ENCODE measurements at places on chromosomes 4 and X.

DNA sequence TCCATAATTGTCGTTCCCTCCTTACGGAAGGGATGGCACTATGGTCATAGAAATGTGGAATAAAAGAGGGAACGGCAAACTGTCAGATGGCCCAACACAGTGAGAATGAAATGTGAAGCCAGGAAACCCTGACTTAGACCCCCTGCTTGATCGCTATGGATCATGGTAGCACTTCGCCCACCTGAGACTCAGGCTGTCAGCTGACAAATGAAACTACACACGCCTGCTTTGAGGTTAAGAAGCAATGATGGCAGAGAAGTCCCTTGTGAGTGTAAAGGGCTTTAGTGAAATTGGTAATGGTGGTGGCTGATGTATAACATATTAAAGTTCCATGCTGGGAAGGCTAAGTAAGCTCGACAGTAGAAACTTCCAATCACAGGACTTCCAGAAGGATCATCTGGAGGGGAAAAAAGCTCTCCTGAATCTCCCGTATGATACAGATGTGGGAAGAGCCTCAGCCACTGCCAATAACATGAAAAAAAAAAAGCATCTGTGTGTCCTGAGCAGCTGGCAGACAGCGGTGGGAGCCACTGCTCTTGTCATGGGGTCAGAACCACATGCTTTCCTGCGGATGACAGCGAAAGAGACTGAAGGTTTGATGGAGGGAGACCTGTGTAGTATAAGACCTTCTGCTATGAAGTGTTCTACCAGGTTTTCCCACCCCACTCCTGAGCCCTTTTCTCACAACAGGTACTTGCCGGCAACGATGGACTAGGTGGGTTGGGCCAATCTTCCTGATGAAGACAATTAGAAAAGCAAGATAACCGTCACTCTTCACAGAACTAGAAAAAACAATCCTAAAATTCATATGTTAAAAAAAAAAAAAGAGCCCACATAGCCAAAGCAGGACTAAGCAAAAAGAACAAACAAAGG is 107.6 kb downstream of the AFAP1 start:
- DNase-seq: no peak

DNA sequence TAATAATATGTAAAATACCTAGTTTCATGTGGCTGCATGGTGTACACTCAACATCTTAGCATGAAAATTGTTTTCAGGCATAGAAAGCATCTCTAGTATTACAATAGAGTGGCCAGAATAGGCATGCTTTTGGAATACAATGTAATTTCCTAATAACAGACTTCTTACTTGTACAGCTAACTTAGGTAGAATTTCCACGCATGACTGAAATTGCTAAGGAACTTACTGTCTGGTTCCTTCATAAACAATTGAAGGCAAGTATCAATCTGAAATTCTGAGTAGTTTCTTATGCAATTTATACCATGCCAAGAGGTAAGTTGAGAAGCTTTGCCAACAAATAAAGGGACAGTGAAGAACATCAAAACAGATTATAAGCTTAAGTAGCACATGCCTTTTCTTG is 26.7 kb downstream of the SULT1E1 start:
- no peak for DNase-seq

DNA sequence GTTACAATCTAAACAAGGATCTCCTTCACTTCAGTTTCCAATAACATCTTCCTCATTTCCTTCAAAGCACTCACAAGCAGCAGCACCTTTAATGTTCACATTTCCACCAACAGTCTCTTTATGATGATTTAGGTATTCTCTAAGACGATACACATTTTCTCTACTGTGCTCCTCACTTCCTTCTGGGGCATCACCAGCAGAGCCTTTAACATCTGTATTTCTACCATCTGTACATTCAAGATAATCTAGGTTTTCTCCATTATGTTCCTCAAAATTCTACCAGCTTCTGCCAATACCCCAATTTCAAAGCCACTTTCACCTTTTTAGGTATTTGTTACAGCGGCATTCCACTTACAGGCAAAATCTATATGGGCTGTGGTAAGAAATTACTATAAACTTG is 80.6 kb downstream of the FBXW7 start:
- no peak for DNase-seq

DNA sequence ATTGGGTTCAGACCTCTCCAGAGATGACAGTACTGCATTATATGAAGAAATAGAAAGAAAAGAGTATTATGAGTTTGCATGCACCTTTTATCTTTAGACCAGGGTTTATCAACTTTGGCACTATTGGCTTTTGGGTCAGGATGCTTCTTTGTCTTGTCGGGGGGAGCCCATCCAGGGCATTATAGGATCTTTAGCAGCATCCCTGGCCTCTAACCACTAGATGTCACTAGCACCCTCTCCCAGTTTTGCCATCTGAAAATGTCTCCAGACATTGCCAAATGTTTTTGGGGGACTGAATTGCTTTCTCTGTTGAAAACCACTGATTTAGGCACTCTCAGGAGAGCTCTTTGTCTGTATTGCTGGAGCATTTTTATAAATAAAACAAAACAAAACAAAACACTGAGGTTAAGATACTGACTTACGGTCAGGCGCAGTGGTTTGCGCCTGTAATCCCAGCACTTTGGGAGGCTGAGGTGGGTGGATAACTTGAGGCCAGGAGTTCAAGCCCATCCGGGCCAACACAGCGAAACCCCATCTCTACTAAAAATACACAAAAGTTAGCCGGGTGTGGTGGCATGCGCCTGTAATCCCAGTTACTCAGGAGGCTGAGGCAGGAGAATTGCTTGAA is 23.6 kb downstream of the CA5B start:
- DNase-seq: peak; percentile 33

DNA sequence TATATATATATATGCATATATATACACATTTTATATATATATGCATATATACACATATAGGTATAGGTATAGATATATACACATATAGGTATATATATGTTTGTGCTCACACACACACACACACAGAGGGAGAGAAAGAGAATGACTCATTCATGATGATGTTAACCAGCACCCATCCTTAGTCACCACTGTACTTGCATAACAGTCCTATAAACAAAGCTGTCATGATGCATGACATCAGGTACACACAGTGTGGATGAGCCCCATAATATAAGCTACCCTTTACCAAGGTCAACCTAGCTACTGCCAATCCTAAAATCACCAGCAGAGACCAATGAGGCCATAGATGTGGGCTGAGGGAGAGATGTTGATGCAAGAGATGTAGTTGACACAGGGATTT is 1408.0 kb downstream of the RAPGEF2 start:
- DNase-seq: peak; percentile 3

- DNase-seq: no peak
These were observed 2.3 kb upstream of the NR3C2 start for GRCh38 chr4:148444296-148445070.

DNA sequence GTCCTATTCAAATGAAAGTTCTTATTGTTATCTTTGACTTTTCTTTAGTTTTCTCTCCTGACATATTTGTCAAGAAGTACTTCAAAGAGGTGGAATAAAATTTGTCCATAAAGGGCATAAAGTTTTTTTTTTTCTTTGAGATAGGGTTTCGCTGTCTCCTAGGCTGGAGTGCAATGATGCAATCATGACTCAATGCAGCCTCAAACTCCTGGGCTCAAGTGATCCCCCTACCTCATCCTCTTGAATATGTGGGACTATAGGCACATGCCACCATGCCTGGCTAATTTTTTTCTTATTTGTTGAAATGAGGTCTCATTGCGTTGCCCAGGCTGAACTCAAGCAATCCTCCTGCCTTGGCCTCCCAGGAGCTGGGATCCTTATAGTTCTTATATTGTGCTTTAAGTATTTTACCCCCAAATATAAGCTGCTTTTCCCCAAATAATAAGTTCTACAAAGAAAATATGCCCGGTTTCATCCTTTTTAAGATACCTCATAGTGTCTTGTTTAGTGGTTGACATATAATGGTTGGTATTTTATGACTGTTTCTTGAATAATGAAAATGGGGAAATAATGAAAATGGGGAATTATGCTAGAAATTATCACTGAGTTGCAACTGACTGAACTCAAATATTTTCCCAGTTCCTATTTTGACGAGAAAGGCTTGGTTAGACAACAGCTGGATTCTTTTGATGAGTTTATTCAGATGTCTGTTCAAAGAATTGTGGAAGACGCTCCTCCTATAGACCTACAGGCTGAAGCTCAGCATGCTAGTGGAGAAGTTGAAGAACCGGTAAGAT is 11.6 kb downstream of the POLR2B start:
- peak; percentile 48 for DNase-seq

GRCh38 chr4:4574792-4575191 is 32.9 kb upstream of the STX18 start:
- DNase-seq: peak; percentile 87

GRCh38 chr4:87506974-87507701 is 22.0 kb downstream of the SPARCL1 start:
- peak; percentile 88 for DNase-seq

DNA sequence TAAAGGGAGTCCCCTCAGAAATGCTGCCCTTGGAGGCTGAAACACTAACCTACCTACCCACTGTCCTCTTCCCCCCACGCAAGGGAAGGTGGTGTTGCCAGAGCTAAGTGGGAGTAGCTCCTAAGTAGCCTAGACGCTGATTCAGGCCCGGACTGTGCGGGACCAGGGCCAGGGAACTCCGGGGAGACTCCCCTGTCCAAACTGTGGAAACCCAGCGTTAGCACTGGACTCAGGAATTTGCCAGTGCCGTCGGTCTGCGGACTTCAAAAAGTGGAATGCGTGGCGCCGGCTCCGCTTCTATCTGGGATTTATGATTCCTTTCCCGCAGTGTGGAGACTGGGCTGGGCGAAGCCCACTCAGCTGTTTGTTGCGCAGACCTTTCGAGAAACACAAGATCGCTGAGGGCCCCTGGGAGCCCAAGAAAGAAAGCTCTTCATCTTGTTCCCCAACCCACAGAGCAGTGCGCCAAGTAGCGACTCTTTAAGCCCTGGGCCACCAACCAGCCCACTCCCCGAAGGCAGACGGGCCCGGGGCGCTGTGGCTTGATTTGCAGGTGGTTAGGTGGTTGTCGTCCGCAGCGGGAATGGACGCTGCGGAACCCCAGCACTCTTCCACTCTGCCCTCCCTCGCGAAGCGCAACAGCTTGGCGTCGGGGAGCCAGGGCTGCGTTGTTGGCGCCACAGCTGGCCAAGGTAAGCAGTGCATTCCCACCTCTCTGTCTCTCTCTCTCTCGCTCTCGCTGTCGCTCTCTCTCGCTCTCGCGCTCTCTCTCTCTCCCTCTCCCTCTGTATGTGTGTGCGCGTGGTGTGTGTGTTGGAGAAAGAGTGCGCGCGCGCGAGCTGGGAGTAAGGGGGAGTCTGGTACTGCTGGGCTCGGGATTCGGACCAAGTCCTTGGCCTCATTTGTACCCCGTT is 2.0 kb downstream of the TMEM255A start:
- peak; percentile 58 for DNase-seq

DNA sequence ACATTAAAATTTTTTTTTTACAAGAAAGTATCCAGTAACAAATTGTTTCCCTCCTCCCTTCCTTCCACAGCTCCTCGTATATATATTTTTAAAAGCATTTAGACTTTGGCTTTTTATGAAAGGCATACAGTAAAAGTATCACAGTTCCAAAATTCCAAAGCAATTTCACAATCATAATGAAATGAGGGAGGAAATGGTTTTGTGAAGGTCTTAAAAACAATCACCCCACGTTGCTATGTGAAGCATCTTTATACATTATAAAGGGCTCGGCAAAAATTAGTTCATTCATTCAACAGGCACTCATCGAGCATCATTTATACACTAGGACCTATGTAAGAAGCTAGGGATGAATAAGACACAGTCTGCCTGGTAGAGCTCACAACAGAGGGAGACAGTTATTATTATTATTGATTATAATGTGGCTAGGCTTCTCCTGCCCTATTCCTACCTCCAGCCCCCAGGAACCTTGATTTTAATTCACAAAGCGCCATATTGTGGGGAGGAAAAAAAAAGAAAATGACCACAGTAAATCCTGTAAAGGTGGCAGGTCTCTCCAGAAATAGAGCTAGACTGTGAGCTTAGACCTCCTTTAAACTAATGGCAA is 239.9 kb downstream of the MAML3 start:
- DNase-seq: peak; percentile 84

GRCh38 chr4:6714954-6715353 is 1.0 kb upstream of the BLOC1S4 start:
- DNase-seq: no peak

GRCh38 chrX:15858051-15858450 is 3.4 kb upstream of the AP1S2 start:
- no peak for DNase-seq

DNA sequence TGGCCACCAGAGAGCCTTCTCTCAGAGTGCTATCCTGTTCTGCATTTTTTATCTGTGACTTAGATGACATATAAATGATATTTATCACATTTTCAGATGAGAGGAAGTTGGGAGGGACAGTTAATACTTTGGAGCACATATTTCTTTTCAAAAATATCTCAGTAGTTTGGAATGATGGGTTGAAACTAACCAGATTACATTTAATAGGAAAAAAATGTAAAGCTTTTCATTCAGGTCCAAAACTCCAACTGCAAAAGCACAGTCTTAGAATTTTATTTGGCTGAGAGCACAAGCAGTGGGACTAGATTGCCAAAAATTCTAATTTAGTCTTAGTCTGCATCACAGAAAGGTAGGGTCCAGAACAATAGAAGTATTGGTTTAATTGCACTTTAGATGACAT is 248.2 kb upstream of the TEX13A start:
- DNase-seq: peak; percentile 53

GRCh38 chr4:187077744-187078401 is 354.2 kb upstream of the FAT1 start:
- no peak for DNase-seq
